ENCODE measurements at places on chromosomes 2 and 18.

GRCh38 chr2:29269095-29269764, 154.0 kb downstream of the CLIP4 start:
- no peak for DNase-seq

DNA sequence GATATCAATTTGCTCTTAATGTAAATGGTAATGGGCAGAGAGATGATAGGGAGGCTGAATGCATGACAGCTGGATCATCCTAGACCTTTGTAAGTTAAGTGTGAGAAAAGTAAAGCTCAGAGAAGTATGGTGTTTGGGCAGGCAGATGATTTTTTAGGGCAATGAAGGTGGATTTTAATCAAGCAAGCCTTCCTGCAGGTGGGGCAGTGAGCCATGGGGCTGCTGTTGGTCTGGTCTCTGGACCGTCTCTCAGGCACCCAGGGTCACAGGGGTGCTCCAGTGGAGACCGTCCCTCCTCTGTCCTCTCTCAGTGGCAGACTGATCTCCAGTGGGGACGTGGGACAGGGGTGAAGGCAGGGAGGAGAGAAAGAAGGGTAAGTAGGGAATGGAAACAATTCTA, 69.8 kb upstream of the STK17B start:
- DNase-seq, result no peak

GRCh38 chr2:240086563-240086962, 33.2 kb upstream of the OR6B3 start:
- DNase-seq, result no peak

DNA sequence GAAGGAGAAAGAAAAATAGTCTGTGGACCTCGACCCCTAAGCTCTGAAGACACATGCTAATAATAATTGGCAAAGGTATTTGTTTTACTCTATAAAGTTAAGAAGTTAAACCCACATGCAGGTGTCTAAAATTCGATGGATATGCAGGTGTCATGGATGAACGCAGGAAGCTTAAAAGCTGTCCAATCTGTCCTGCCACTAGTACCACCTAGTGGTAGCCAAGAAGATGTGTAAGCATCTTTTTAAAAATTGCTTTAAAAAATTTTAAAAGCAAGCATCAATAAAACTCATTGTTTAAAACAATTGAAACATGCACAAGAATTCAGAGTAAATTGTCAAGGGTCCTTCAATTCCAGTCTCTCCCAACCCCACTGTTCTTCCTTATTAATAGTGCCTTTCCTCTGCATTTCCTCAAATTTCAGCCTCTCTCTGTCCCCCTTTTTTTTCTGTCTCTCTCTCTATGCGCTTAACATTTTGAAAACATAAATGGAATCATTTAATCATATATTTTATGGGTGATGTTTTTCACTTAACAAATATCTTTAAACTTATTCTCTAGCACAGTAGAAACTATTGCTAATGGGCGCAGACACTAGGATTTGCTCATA, 30.6 kb upstream of the PPP3R1 start:
- peak; percentile 11 for DNase-seq

GRCh38 chr2:85999061-85999831, 106.4 kb downstream of the POLR1A start:
- DNase-seq, result no peak

- no peak for DNase-seq
Measured at GRCh38 chr18:39491408-39491807, 1925.8 kb upstream of the CELF4 start.

- DNase-seq, result no peak
Measured at GRCh38 chr18:43720041-43720440, 442.8 kb upstream of the SYT4 start.

DNA sequence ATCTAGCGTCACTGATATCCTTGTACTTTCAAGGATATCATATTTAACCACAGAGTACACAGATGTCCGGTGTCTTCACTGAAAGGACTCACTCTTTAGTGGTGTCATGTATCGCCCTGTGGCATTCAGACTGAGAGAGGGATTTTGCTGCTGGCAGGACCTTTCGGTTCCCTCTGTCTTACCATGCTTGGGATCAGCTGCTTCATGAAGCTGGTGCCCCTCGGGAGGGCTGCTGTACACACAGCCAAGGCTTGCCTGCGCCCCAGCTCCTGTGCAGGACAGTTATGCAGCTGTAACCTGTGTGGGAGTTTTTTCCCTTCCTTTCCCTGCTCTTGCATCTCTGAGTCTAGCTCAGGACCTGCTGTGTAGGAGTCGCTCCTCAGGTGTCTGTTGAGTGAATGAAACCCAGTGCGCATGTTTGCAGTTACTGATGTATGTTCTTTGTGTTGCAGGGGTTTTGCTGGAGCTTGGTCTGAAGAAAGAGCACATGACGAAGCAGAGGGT, 64.4 kb downstream of the GREB1 start:
- no peak for DNase-seq

Measured in effector memory CD4-positive, alpha-beta T cell (primary cell).